ENCODE measurements at places on chromosomes 16 and 17. TPM values are rescaled to one million over a fixed set of nuclear protein-coding genes. Genes with fewer than 3 reads are reported as not detected.

The ZNF597 gene
- 2.9 TPM for total RNA-seq

- DNase-seq, result no peak
These were observed 3.6 kb downstream of the TMEM220 start for GRCh38 chr17:10726196-10726595.

GRCh38 chr17:77498091-77498741 lies 357.4 kb downstream of the SEC14L1 start:
- no peak for DNase-seq

The MYLK3 gene
- not detected for total RNA-seq
